ENCODE measurements at places on chromosomes 11 and 22. TPM values are rescaled to one million over a fixed set of nuclear protein-coding genes. Genes with fewer than 3 reads are reported as not detected.

- H3K36me3 ChIP-seq = peaks cover 16% of the 10 kb centered on the region
- H3K27me3 ChIP-seq = no peaks in the 10 kb centered on the region
- H3K27ac ChIP-seq = no peak overlapping the region
- H3K4me1 ChIP-seq = peaks cover 17% of the 10 kb centered on the region
- DNase-seq = no peak
Observed at GRCh38 chr22:27846910-27847309, 45.4 kb upstream of the MN1 start.

- no peaks in the 10 kb centered on the region for H3K4me1 ChIP-seq
- no peaks in the 10 kb centered on the region for H3K27me3 ChIP-seq
- no peak overlapping the region for H3K27ac ChIP-seq
Observed at GRCh38 chr11:8720868-8721608, 38.4 kb downstream of the RPL27A start.

DNA sequence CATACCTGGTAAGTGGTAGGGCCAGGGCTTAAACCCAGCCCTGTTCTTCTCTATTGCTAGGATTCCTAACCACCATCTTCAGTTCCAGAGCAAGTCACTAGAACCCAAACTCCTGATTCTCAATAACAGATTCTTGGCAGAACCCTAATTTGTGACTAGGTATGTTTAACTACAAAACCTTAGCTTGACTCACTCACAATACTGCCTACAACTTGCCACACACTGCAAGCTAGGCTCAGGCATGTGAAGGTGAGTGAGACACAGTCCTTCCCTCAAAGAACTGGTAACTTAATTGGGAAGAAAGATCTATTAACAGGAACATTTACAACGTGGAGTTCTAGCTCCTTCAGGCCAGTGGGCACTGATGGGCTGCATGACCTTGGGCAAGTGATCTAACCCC lies 14.5 kb upstream of the AMOTL1 start:
- no peak overlapping the region for H3K27ac ChIP-seq
- no peak for DNase-seq
- H3K4me3 ChIP-seq = no peak overlapping the region
- 0 out of 2 replicates have a peak, but pooled peaks cover 2% of the 10 kb centered on the region for H3K4me1 ChIP-seq

DNA sequence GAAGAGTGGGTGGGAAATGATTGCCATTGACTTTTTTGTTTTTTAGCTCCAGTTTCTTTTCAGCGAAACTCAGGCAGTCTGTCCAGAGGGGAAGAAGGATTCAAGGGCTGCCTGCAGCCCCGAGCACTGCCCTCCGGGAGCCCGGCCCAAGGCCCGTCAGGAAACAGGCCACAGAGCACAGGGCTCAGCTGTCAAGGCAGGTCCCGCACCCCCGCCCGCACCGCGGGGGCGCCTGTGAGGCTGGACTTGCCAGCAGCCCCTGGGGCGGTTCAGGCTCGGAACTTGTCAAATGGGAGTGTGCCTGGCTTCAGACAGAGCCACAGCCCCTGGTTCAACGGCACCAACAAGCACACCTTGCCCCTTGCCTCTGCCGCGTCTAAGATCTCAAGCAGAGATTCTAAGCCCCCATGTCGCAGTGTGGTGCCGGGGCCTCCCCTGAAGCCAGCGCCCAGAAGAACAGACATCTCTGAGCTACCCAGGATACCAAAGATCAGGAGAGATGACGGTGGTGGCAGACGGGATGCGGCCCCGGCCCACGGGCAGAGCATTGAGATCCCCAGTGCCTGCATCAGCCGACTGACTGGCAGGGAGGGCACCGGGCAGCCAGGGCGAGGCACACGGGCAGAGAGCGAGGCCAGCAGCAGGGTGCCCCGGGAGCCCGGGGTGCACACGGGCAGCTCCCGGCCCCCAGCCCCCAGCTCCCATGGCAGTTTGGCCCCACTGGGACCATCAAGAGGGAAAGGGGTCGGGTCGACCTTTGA lies 8.6 kb downstream of the IRF7 start:
- no peak overlapping the region for H3K4me3 ChIP-seq
- H3K27ac ChIP-seq = no peak overlapping the region
- no peaks in the 10 kb centered on the region for H3K27me3 ChIP-seq
- H3K36me3 ChIP-seq = peaks cover 74% of the 10 kb centered on the region
- no peaks in the 10 kb centered on the region for H3K4me1 ChIP-seq

GRCh38 chr11:115104851-115105453 lies 399.3 kb downstream of the CADM1 start:
- no peak for DNase-seq
- H3K4me3 ChIP-seq = no peak overlapping the region
- H3K27me3 ChIP-seq = no peaks in the 10 kb centered on the region
- no peaks in the 10 kb centered on the region for H3K4me1 ChIP-seq
- no peak overlapping the region for H3K27ac ChIP-seq

DNA sequence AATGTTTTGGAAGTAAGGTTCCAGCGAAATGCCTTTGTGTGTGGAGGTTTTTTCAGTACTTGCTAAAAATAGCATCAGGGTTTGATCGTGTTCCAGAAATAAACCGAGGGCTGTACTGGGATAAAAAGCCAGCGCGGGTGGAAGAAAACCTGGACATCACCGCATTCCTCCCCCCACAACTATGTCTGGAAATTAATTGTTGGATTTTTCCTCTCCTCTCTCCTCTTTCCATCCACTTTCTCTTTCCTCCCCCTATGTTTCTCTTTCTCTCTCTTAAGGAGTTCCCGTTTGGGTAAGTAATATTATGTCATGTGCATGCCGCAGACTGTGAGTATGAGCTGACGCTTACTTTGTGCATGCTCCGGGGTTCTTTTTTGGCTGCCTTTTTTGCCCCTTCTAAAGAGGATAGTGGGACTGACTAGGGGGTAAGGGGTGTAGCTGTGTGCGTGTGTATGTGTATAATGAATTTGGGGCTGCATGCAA lies 104.2 kb upstream of the HSD17B12 start:
- DNase-seq = no peak
- H3K36me3 ChIP-seq = no peaks in the 10 kb centered on the region
- H3K27ac ChIP-seq = no peak overlapping the region
- peaks cover 72% of the 10 kb centered on the region for H3K27me3 ChIP-seq
- peak overlapping the region; percentile 42 for H3K4me3 ChIP-seq
- no peaks in the 10 kb centered on the region for H3K4me1 ChIP-seq

DNA sequence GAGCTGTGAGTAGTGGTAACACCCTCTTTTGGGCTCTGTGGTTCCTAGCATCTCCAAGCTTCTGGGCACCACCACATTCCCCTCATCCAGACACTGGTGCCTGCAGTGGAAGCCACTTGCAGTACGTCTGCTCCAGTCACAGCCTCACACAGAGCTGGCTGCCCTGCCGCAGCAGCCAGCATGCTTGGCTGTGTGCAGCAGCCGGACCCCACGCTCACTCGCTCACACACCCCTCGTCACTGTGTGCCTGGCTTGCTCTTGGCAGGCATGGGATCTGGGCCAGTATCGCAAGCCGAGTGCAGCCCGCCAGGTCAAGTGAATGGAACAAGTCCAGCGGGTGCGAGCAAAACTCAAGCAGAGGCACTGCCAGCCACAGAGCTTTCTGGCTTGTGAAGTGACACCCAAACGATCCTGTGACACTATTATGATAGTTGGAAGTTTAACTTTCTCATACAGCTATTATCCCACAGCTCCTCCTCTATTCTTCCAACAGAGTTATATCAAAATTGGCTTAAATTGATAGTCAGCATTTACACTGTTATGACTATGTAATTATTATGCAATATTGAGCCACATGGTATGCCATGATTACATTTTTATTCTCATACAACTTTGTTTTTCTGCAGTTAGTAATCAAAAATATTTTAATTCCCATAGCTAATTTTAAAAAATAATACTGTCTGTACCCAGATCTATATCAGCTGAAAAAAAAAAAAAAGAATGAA lies 89.0 kb downstream of the CCDC73 start:
- H3K27me3 ChIP-seq = no peaks in the 10 kb centered on the region
- no peaks in the 10 kb centered on the region for H3K4me1 ChIP-seq

- H3K27ac ChIP-seq = no peak overlapping the region
- H3K4me3 ChIP-seq = no peak overlapping the region
- no peaks in the 10 kb centered on the region for H3K27me3 ChIP-seq
- peaks cover 10% of the 10 kb centered on the region for H3K36me3 ChIP-seq
Observed at GRCh38 chr22:45600790-45601730, 70.6 kb upstream of the ATXN10 start.

- DNase-seq = no peak
- no peak overlapping the region for H3K27ac ChIP-seq
- H3K27me3 ChIP-seq = no peaks in the 10 kb centered on the region
Observed at GRCh38 chr11:61682093-61682732, 2.0 kb downstream of the DAGLA start.

FOLR2 gene
- not detected for total RNA-seq

C11orf65 gene
- 0.66 TPM for total RNA-seq

PANX2 gene
- total RNA-seq = 6.7 TPM

CAVIN3 gene
- 60.0 TPM for total RNA-seq

ZNF280B gene
- 8.2 TPM for total RNA-seq

SYT13 gene
- 6.0 TPM for total RNA-seq
